Stimulated activated CD8-positive, alpha-beta memory T cell treated with anti-CD3 and anti-CD28 coated beads, Interleukin-12 subunit alpha, Interleukin-12 subunit beta, amount 100 ng/mL, for 4 hours (primary cell): ENCODE measurements at places on chromosomes 5 and 9.

DNA sequence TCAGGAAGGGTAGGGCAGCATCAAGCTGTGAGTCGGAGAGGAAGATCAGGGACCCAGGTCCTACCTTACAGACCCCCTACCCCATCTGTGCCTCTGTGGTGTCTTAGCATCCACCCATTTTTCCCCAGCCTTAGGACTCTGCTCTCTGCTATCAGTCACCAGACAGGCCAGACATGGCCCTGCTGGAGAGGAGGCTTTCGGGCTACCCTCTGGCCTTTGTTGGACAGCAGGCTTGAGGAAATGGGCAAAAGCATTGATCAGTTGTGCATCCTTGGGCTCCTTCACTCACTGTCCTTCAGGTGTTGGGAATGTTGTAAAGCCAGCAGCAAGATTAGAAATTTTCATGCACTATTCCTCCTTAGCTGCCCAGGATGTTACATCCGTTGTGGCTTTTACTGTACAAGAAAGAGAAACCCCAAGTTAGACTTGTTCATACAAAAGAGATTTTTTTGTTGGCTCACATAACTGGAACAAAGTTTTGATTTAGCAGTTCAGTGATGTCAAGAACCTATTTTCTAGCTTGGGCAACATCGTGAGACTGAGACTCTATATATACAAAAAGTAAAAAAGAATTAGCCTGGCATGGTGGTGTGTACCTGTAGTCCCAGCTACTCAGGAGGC lies 17.4 kb upstream of the TNFAIP8 start:
- no peak for DNase-seq

GRCh38 chr9:7799944-7800285 lies 337 bp upstream of the DMAC1 start:
- DNase-seq = no peak

DNA sequence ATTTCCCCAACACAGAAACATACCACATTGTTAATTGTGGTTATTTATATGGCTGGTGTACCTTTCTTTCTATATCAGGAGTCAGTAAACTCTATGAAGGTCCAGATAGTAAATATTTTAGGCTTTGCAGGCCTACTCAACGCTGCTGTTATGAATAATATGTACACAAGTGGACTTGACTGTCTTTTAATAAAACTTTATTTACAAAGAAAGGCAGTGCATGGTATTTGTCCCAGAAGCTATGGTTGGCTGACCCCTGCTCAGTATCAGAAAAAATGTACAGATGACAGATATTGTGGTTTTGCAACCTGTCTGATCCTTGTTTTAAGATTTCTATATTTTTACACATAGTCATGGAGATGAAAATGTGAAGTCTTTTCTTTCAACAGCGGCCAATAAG lies 5.7 kb downstream of the MTRR start:
- DNase-seq = no peak

DNA sequence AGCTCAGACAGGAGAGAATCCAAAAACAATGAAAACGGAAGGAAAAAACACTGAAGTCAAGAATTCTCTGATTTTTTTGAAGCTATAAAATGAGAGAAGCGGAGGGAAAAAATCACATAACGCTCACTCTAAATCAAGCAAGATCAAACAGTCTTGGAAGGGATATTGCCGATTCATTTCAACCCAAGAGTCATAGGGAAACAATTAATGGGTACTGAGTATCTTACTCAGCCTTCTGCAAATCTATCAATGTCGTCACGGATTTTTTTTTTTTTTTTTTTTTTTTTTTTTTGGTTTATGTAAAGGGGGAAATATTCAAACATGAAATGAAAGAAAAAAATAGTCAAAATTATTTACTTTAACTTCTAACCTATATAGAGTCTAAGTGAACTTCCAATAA lies 9.5 kb downstream of the MEF2C start:
- DNase-seq = no peak

GRCh38 chr9:136643596-136644342 lies 18.9 kb upstream of the EGFL7 start:
- no peak for DNase-seq

DNA sequence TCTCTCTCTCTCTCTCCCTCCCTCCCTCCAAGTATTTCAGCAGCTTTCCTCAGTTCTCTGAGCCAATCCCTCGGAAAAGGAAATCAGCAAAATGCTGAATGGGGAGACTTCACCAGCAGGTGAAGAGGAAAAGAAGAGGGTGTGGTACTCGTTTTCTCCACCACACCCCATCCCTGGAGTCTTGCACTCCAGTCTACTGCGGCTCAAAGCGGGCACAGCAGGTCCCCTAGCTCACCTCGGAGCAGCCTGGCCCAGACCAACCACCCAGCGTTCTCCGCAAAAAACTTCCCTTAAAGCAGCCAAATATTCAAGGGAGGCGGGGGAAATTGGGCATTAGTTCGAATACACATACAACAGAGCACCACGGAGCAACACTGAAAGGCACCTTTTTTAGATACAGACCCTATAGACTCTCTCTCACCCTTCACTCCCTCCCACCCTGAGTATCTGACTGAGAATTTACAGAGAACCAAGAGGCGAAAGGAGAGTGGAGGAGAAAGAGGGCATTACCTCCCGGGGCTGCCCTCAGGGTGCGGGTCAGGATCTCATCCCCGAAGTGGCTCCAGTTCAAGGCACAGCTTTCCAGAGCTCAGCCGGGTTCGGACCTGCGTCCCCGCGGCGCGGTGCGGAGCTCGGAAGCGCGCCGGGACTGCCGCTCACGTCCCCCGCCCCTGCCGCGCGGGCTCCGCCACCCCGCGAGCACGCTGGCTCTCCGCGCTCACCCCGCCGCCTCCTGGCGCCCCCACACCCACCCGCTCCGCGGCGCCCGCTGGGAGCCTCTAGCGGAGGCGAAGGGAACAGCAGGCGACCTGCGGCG lies 1638.5 kb upstream of the C9orf72 start:
- no peak for DNase-seq
